ENCODE measurements at places on chromosomes 4 and X.
A peak's percentile ranks its signal among the peaks of the same experiment; 100 is the strongest.

DNA sequence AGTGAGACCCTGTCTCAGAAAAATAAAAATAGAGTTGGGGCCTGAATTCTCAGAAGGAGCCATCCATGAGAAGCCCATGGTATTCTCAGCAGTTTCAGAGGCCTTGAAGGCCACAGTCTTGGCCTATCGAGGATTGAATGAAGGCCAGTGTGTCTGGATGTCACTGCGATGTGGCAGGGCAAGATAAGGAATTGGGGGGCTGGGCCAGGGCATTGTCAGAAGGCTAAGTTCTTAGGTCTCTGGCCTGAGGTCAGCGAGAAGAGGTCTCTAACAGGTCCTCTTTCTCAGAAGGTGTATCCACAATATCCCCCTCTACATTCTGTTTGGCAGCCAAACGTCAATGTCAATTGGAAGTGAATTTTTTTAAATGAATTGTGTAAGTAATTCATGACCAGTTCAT lies 5.7 kb downstream of the ZNF275 start:
- no peak for DNase-seq

- no peak for DNase-seq
These were observed 40.7 kb upstream of the ASMTL start for GRCh38 chrX:1493412-1493811.

DNA sequence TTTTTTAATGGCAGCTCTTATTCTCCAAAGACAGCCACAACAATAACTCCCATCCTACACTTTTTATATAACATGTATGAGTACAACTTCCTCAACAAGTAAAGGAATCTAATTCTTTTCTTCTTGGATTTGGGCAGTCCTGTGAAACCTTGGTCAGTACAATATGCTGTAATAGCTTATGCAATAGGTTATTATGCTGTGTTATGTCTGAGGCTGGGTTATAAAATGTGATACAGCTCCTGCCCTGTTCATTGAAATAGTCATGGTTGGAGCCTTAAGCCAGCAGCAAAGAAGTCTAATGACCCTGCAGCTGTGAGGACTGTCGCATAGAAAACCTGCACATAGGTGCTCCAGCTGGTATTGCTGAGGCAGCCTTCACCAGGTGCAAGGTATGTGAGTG lies 215.8 kb upstream of the RASGEF1B start:
- DNase-seq, result no peak

DNA sequence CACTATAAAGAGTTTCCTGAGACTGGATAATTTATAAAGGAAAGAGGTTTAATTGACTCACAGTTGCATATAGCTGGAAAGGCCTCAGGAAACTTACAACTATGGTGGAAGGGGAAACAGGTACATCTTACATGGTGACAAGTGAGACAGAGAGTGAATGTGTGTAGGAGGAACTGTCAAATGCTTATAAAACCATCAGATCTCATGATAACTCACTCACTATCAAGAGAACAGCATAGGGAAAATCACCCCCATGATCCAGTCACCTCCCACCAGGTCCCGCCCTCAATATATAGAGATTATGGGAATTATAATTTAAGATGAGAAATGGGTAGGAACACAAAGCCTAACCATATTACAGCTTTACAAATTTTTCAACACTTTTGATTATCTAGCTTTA lies 266.0 kb downstream of the DTHD1 start:
- DNase-seq, result no peak

DNA sequence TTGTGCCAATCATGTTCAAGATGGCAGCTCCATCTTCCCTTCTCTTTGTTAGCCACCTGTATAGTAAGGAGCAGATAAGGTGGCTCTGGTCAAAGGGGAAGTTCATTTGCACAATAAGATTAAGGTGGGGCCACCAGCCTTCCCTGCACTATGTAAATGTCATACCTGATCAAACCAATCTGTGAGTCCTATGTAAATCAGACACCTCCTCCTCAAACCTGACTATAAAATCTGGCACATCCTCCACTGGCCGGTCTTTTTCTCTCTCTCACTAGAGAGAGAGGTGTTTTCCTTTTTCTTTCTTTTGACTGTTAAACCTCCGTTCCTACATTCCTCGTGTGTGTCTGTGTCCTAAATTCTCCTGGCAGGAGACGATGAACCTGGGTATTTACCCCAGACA lies 572.5 kb upstream of the AADAT start:
- DNase-seq, result no peak

GRCh38 chrX:104318330-104319009 lies 63.7 kb upstream of the ESX1 start:
- DNase-seq, result peak; percentile 24

GRCh38 chr4:38948551-38948950 lies 80.9 kb downstream of the FAM114A1 start:
- peak; percentile 86 for DNase-seq

- DNase-seq, result no peak
These were observed 112.0 kb upstream of the PABPC4L start for GRCh38 chr4:134313591-134313990.

GRCh38 chr4:111274486-111274885 lies 651.6 kb upstream of the PITX2 start:
- no peak for DNase-seq

- DNase-seq, result no peak
These were observed 81.4 kb downstream of the IRF2 start for GRCh38 chr4:184392748-184393559.

GRCh38 chrX:138082251-138082650 lies 516.3 kb downstream of the ZIC3 start:
- DNase-seq, result no peak

DNA sequence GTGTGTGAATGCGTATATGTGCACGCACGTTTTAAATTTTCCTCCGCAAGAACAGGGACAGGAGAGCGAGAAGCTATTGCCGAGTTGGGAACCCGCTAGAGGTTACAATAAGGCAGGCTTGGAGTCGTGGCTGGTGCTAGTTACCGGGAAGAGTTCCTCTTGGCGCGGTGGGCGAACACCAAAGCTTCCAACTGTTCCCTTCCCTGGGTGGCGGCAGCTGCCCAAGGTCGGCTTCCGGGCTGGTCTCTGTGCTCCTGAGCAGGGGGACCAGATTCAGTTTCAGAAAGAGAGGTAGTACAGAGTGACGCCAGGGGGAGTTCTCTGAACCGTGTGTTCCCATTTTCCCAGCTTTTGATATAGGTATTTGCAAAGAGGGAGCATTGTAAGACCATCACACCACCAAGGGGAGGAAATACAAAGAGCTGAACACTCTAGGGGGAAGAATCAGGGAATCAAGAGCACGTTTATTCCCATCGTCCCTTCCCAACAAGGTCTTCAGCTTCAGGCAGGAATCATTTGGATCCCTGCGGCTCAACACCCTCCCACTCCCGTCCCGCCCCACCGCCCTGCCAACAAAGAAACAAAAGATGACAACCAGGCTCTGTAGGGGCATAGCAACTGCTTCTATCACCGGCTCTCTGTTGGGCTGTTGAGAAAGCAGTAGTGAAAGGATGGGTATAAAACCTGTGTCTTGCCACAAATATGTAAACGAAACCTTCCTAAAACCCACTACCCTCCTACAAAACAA lies 113.6 kb upstream of the TEX13C start:
- DNase-seq, result no peak

DNA sequence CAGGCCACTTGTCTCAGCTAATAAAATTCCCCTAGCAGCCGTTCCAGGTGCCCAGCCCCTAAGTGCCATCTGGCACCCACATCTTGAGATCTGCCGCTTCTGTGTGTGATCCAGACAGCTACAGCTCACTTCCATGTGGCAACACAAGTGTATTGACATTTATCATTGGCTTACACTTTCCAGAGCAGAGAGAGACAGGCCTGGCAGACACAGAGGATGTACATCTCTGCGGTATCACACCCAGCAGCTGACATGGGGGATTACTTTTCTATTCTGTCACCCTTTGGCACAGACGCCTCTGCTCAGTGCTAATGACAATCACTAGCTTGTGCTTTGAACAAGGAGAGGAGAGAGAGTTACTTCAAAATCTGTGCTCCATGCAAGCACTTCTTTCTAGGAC lies 195.9 kb downstream of the KDR start:
- DNase-seq, result no peak

DNA sequence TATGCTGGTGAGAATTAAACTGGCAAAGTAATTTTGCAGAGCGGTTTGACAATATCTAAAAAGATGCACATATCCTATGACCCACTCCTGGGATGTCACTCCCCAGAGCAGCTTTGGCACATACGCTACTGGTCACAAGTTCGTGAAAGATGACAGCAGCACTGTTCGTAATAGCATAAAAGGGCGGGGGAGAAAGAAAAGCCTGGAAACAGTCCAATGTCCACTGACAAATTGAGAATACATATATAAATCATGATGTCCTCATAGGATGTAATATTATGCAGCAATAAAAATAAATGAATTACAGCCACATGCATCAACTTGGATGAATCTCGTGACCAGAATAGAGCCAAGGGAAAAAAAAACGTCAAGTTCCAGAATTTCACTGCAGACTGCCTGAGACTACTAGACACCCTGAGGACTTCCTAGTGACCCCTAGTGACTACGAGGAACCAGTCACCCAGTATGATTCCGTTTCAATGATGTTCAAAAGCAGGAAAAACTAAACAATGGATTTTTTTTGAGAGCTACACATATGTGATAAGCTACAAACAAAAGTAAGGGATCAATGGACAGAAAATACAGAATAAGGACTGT lies 1.8 kb downstream of the PCSK1N start:
- DNase-seq, result peak; percentile 4
